ENCODE measurements at places on chromosomes 5 and 9.

GRCh38 chr5:35316611-35317274 is 86.5 kb upstream of the PRLR start:
- no peak for DNase-seq

- no peak for DNase-seq
Observed at GRCh38 chr9:70563431-70564204, 149.2 kb upstream of the KLF9 start.

- no peak for DNase-seq
Observed at GRCh38 chr9:71796100-71796767, 27.9 kb upstream of the CEMIP2 start.

- no peak for DNase-seq
Observed at GRCh38 chr5:111984044-111984443, 227.1 kb upstream of the NREP start.

- DNase-seq: no peak
Observed at GRCh38 chr9:1637401-1637800, 377.7 kb upstream of the SMARCA2 start.

DNA sequence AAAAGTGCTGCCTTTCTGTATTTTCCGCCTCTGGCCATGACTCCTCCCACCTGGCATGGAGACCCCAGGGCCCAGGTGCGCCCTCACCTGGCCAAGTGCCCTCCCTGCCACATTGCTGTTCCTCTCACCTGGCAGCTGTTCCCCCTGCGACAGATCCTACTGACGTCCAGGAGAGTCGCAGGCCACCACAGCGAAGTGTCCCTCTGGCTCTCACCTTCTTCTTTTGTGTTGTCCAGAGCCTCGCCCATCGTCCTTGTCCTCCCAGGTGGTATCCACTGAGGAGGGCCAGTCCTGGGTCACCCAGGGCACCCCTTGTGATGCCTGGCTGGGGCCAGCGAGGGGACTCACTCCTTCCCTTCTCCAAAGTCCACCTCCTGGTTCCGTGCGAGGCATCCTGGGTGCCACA is 2.6 kb downstream of the NKD2 start:
- DNase-seq: no peak

DNA sequence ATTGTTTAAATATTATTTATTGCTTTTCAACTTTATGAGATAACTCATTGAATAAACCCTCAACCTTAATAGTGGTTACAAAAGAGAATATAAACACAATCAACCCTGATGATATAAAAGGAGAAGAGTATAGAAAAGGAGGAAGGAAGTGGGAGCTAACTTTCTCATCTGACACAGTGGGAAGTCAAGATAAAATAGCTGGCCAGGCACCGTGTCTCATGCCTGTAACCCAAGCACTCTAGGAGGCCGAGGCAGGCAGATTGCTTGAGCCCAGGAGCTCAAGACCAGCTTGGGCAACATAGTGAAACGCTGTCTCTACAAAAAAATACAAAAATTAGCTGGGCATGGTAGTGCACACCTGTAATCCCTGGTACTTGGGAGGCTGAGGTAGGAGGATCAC is 93.5 kb downstream of the PPP2R2B start:
- DNase-seq: no peak

DNA sequence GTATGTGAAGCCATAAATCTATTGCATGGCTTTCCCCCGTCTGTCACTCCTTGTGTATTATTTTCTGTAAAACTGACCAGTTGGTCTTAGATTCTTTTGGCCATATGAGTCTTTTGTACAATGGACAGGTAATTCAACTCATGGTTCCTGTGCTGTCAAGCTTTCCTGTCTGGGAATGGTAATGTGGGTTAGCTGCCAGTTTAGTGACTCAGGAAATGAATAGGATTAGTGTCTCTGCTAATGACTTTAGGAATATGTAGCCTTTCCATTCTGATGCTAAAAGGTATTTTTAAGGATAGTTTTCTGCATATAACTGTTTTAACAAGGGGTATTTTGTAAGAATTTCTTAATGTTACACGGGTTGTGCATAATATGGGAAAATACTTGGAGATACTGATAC is 182.7 kb downstream of the PBX3 start:
- no peak for DNase-seq

DNA sequence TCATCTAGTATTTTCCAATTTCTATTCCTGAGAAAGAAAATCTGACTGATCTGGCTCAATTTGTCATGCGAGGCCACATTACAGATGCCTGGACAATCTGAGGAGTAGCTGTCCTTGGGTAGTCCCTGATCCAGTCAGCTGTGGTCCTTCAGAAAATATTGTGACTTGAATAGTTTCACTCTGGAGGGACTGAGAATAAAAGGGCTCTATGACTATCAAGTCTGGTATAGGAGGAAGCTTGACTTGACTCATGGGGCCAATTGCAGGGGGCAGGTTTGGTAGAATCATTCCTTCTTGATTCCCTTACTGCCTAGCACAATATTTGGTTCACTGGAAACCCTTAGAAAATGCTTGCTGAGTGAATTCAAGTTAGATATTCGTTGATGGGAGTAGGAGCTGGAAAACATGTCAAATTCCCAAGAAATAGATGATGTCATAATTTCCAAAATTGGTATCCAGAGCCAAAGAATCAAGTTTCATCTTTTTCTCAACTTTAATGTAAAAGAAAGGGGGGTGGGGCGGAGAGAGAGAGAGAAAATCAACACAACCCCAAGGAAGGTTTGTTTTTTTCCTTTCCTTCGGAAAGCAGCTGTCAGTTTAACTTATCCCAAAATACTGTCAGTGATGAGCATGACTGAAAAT is 32.4 kb upstream of the STX17 start:
- no peak for DNase-seq

DNA sequence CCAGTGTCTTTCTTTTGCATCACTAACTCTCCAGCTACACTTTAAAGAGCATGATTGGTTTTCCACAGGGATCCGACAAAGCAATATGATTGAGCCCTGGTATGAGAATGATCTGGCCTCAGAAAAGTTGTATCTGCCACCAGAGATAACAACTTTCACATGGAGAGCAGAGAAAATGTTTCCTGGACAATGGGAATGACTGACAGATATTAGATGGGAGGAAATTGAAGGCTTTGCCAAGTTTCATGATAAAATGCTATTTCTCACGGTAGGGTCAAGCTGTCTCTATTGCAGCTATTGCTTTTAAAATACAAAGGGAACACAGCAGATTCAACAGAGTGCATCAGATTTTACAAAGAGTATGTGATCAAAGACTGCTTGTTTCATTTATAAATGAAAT is 56.4 kb upstream of the GLIS3 start:
- no peak for DNase-seq

GRCh38 chr9:93965830-93966577 is 10.8 kb upstream of the BARX1 start:
- DNase-seq: no peak

GRCh38 chr5:148805326-148806290 is 20.8 kb upstream of the ADRB2 start:
- no peak for DNase-seq

- DNase-seq: no peak
Observed at GRCh38 chr9:127180457-127181314, 58.3 kb upstream of the ANGPTL2 start.

GRCh38 chr9:98856982-98857381 is 49.5 kb downstream of the GALNT12 start:
- DNase-seq: no peak

DNA sequence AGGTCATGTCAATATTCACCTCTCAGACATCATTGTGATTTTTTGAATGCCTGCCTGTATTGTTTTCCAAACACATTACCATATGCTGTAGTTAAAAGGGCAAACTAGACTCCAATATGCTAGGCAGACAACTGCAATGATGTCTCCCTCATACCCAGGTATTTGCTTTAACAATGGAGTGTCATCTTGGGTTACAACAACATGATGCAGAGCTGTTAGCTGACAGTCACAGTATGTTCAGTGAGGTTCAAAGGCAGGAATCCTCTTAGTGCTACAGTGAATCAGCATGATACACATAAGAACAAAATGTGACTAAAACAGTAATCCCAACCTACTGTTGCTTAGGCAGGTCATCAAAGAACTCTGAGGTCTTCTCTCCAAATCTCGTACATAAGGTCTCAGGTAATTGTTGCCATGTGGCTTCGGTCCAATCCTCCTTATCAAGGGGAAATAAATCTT is 24.0 kb downstream of the OR1J1 start:
- DNase-seq: no peak

GRCh38 chr9:36165826-36166167 is 3.4 kb upstream of the CCIN start:
- no peak for DNase-seq

GRCh38 chr9:61665330-61665751 is 475.5 kb downstream of the SPATA31A7 start:
- DNase-seq: no peak

DNA sequence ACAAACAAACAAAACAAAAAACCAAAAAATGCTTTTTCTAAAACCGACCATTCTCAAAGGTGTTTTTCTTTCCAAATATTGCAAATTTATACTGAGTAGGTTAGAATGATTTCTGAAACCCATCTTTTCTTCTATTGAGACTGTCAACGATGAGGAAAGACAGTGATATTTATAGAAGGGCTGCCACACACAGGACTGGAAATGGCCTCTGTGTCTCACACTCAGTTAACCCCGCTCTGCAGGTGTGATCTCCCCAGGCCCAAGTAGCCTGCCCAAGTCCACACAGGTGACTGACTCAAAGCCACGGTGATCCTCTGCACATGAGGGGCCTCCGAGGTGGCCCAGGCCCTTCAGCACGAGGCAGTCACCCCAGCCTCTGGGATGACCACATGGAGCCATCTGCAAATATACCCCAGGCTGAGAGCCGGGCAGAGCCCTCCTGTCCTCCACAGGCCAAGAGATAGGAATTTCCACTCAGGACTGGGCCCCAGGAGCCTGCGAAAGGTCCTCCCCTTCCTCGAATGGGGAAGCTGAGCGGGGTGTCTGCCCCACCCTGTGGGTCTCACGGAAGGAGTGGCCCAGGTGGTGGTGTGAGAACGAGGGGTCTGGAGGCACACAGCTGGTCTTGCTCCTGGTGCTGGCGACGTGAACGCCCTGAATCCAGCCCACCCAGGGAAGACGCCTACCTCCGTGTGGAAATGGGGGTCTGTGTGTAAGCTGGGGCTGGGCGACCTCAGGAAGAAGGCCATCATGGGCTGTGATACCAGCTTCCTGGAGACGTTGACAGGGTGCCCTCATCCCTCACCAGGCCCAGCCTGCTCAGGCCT is 53.0 kb upstream of the PHYKPL start:
- no peak for DNase-seq

- no peak for DNase-seq
Observed at GRCh38 chr9:73179589-73179988, 27.9 kb downstream of the ANXA1 start.

DNA sequence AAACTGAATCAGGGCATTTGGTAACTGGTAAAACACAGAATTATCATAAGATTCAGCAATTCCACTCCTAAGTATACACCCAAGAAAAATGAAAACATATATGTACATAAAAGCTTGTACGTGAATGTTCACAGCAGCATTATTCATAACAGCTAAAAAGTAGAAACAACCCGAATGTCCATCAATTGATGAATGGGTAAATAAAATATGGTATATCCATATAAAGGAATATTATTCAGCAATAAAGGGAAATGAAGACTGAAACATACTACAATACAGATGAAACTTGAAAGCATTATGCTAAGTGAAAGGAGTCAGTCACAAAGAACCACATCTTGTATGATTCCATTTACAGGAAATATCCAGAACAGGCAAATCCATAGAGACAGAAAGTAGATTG is 65.5 kb downstream of the MPDZ start:
- no peak for DNase-seq

DNA sequence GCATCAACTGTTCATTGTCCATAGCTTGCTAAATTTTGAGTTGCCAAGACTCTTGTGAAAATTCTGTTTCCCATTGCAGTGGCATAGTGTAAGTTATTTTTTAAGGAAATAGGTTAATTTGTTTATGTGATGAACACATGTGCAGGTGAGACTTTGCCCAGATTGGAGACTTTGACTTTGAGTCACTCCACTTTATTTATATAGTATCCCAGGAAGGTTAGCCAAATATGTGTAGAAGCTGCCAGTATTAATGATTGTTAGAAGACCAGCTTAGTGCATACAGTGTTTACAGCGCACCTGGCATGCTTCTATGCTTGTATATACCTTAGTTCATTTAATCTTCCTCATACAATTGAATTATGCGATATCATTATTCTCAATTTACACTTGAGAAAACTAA is 51.0 kb downstream of the MTAP start:
- no peak for DNase-seq
